ENCODE measurements at places on chromosomes 13 and 19.

- no peak for DNase-seq
Measured at GRCh38 chr13:36026531-36026930, 104.7 kb downstream of the DCLK1 start.

GRCh38 chr13:33571618-33572017 lies 246.3 kb upstream of the RFC3 start:
- no peak for DNase-seq

DNA sequence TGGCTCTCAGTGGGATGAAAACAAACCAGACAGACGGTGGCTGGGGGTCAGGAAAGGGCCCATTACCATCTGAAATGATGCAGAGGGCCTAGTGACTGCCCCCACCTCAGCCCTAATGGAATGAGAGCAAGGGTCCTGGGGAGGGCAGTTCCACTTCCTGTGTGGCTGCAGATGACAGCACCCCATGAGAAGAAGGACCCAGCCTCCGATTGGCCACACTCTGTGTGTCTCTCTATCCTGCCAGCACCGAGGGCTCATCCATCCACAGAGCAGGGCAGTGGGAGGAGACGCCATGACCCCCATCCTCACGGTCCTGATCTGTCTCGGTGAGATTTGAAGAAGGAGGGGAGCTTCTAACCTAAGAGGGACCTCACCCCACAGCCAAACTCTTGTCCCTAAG lies 498 bp downstream of the LILRB1 start:
- no peak for DNase-seq

DNA sequence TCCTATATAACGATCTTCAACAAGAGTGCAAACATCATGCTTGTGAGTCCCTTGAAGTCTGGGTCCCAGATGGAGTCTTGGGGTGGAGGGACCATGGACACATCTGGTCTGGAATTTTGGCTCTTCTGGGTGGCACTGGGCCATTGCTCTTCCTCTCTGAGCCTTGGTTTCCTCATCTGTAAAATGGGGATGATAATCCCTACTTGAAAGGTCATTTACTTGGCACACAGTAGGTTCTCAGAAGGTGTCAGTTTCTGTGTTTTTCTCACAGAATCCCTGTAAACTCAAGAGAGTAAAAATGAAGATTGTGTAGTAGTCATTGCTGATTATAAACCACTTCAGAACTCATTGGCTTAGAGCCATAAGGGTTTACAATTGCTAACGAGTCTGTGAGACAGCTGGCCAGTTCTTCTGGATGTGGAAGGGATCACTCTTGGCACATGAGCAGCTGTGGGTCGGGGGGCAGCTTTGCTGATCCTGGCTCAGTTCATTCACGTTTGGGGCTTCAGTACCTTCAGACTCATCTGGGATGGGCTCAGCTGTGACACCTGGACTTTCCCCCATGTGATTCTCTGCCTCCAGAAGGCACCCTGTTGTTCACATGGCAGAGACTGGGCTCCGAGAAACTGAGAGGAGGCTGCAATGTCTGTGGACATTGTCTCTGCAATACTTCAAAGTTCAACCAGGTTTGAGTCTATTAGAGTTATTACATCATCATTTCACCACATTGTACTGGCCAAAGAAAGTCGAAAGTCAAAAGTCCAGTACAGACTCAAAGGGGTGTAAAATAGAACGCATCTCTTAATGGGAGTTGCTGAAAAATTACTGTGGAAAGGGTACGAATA lies 7.8 kb downstream of the CYP4F12 start:
- no peak for DNase-seq

DNA sequence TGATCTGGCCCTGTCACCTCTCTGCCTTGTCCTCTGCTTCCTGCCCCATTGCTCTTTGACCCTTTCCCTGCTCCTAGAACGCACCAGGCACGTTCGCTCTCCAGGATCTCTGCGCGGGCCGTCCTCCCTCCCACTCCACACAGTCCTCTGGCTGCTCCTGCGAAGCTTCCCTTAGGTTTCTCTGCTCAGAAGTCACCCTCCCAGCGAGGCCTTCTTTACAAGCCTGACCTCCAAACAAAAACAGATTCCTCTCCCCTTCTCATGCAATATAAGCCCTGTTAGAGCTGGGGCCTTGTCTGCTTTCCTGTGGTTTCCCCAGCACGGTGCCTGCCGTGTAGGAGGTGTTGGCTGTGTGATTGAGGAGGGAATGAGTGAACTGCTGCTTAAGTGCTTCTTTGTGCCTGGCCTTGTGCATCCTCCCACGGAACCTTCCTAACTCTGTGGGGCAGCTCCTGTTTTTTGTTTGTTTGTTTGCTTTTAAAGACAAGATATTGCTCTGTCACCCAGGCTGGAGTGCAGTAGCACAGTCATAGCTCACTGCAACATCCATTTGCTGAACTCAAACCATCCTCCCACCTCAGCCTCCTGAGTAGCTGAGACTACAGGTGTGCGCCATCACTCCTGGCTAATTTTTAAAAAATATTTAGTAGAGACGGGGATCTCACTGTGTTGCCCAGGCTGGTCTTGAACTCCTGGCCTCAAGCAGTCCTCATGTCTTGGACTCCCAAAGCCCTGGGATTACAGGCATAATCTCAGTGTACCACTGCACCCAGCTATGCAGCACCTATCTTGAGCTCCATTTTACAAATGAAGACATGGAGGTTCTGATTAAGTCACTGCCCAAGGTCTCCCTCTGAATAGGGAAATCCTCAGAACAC lies 82.0 kb downstream of the SIPA1L3 start:
- DNase-seq = no peak

DNA sequence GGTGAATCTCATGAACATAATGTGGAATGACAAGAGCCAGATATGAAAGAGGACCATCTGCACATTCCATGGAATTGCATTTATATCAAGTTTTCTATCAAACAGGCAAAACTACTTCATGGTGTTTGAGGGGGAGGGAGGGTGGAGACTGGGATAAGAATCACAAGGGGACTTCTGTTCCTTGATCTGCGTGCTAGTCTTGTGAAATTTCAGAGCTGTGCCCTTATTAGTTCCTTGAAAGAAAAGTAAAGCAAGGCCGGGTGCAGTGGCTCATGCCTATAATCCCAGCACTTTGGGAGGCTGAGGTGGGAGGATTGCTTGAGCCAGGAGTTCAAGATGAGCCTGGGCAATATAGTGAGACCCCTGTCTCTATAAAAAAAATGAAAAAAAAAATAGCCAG lies 30.2 kb upstream of the CEBPG start:
- no peak for DNase-seq

DNA sequence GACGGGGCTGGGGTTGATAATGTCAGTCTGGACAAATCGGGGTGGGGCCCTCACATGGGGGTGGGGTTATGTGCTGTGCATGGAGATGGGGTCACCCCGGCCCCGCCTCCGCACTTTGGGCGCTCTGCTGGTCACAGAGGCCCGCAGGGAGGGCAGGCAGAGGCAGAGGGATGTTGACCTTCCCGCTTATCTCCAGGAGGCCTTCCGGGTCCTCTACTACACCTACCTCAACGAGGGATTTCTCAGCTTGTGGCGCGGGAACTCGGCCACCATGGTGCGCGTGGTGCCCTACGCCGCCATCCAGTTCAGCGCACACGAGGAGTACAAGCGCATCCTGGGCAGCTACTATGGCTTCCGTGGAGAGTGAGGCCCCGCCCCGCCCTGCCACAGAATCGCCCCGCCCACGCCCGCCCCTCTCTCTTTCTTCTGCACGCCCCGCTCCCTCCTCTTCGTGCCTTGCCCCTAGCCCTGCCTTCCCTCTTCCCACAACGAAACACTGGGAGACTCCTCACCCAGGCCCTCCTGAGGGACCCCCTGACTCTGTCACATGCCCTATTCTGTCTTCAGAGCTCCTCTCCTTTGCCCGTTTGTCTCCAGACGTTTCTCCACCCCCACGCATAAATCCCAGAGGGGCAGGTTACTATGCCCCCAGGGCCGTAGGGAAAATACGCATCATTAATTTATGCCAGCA lies 32.8 kb downstream of the TMEM161A start:
- no peak for DNase-seq

DNA sequence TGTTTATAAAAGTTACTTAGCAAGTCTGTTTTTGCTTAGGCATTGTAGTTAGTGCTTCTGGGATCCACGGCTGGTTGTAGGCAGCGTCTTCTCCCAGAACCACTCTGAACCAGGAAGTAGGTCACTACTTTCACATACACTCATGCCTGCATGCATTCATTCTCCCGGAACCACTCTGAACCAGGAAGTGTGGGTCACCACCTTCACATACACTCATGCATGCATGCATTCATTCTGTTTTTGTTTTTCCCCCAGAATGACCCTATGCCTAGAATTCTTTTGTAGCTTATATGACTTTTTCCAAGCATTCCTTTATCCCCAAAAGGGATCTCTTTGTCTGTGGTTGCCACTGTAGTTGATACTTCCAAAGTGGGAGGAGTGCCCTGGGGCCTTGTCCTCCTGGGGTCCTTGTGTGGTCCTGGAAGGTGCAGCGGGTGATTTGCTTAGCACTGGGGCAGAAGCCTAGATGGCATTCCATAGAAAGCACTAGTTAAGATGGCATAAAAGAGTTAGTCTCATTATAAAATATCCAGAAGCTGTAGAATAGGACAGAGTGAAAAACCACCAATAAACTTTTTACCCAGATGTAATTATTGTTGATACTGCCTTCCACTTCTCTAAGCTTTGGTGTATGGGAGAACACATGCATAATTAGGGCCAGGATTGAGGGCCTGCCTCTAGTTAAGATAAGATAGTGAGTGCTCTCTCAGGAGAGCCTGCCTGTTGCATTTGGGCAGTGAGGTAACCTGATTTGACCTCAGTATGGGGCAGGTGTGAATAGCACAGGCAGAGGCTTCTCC lies 68.6 kb upstream of the TEX29 start:
- DNase-seq = no peak

DNA sequence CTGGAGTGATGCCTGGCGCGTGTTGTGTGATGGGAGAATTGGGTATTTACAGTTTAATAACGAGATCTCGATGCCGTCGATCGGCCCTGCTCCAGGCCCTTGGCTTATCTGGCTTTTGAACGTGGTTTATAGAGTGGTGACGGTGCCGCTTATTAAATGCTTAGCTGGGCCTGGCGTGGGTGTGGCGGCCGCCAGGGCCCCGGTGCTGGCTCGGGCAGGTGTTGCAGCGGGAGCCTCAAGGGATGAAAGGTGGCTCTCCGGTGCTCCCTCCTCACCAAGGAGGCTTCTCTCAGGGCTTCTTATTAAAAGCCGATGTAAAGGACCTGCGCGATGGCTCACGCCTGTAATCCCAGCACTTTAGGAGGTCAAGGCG lies 173.8 kb downstream of the KDM4B start:
- DNase-seq = no peak

- no peak for DNase-seq
Measured at GRCh38 chr19:47161876-47162489, 31.3 kb downstream of the SAE1 start.

GRCh38 chr19:15280915-15281683 lies 48.9 kb upstream of the EPHX3 start:
- no peak for DNase-seq
